Neuronal stem cell (in vitro differentiated cells): ENCODE measurements at places on chromosomes 2 and 18.
A peak's percentile ranks its signal among the peaks of the same experiment; 100 is the strongest.

DNA sequence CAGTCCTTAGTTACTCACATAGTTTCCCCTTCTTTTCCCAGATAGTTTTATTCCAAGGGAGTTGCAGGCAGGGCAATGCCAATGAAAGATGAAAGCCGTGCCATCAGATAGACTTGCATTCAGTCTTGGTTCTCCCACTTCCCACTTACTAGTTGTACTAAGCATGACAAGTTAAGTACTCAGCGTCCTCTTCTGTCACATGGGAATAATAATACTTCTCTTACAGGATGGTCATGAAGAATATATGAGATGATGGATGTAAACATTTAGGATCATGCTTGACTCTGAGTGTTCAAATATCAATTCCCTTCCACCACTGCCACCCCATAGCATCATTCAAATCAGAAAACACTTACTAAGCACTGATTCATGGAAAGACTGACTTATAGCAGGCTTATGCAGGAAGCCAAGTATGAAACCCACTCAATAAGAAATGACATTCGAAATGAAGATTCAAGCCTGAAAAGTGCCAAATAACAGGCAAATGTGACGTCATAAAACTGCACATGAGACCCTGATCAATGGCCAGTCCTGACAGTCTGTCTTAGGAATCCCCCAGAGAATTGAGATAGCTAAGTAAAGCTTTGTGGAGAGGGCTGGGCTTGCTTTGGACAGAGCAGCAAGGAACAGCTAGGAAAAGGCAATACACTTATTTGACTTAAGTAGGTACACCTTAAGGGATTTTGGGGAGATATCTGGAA lies 11.1 kb upstream of the EVA1A start:
- no peak for DNase-seq

DNA sequence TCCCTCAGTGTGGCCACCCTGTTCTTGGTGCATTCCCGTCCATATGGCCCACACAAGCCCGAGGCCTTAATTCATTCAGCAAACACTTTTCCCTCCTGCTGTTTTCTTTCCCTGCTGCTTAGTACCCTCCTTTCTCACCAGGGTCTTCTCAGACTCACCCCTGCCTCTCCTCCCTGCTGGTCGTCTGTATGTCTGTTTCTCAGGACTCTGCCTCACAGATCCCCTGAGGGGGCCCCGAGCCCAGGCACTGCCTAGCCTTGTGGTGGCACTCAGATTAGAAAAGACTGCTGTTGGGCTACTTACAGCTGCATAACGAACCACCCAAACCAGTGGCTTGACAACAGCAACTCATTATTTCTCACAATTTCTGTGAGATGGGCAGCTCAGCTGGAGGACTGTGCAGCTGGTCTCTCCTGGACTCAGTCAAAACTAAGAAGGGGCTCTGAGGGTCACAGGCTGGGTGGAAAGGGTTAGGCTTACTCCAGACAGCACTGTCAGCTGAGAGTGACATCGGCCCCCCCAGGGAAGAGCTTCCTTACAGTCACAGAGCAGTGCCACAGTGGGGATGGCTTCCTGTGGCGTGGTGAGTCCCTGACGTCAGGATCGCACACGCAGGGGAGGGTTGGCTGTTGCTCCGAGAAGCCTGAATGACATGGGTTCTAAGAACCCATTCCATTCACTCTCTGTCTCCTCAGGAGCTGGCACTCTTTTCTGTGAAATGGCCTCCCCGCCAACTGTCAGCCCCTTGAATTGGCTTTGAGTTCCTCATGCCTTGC lies 139.0 kb downstream of the UXS1 start:
- no peak for DNase-seq

DNA sequence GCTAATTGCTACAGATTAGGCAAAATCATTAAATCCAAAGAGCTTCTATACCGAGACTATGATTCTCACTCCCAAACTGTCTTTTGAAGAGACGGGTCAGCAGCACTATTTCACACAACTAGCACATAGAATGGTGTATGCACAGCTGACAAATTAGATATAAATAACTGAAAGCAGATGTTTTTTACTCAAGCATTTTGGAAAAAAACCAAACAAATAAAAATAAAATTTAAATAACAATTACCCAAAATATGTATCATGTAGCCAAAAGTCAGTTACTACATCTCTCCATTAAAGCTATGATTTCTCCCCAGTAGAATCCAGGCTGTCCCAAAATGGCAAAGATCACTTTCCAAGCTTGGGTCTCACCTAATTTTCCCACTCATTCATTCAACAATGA lies 107.9 kb downstream of the TMEM163 start:
- no peak for DNase-seq

DNA sequence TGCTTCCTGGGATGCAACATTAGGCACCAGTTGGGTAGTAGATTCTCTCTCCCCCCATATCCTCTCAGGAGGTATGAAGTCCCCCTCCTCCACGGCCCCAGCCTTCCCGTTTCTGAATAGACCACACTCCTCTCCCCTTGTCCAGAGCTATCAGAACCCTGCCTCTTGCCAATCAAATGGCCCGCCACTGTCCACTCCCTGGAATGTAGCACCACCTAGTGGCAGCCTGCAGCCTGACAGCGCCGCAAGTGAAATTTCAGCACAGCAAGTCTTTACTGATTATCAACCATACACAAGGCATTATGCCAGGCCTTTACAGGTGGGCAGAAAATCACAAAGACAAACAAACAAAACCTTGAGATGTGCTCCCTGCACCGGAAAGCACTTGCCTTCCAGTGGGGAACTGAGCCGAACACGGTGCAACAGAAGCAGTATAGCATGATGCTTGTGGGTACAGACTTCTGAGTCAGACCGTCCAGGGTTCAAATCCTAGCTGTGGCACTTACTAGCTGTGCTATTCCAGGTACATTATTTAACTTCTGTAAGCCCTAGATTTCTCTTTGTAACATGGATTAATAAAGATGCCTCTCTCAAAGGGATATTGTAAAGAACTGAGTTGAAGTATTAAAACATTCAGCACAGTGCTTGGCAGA lies 174.0 kb downstream of the SMAD2 start:
- DNase-seq: peak; percentile 63

DNA sequence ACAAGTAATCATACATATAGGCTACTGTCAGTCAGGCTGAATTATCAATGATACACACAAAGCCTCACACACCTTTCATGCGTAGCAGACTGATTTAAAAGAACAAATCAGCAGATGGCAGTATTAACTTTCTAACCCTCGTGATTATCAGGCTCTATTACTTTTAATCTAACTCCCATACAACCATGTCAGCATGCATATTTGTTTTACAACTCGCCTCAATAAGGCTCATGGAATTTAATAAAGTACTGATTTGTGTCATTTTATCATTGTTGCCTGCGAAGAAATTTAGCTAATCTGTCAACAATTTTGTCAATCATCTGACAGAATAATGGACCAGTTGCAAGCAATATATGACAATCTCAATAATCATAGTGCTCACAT lies 82.8 kb downstream of the SLC25A12 start:
- DNase-seq: no peak

DNA sequence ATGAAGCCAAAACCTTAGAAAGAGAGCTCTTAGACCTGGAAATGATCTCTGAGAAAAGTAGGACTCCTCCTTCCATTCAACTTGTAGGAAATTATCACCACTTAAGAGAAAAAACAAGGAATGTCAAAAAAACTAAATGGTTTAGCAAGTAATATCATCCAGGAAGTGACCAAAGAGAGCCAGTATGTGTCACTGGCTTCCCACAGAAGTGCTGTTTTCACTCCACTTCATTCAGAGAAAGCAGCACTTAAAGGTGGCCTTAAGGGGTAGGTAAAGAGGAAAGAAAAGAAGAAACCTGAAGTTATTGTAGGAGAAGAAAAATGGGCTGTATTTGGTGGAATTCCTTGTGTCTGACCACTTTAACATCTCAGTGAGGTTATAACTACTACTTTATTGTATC lies 414.4 kb upstream of the ETAA1 start:
- DNase-seq: no peak

GRCh38 chr2:44120428-44120827 lies 48.2 kb upstream of the PPM1B start:
- no peak for DNase-seq

- no peak for DNase-seq
These were observed 302.2 kb downstream of the GALNT13 start for GRCh38 chr2:154173919-154174318.

DNA sequence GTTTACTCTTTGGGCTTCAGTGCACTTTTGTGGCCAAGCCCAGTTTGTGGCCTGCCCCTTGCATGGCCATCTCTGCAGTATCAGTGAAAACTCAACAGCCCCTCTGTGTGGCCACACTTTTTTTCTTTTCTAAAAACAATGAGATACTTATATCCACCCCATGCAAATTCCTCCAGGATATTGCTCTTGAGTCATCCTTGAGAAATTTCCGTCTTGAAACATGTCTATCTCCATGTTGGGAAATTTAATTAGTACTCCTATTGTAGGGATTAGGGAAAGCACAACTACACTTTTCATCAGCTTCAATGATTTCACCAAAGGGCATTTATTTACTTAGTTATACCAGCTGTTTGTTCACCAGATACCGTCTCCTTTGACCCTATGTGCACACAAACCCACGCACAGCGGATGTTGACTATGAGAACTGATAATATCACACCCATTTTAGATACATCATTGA lies 993.1 kb downstream of the TSN start:
- DNase-seq: no peak

DNA sequence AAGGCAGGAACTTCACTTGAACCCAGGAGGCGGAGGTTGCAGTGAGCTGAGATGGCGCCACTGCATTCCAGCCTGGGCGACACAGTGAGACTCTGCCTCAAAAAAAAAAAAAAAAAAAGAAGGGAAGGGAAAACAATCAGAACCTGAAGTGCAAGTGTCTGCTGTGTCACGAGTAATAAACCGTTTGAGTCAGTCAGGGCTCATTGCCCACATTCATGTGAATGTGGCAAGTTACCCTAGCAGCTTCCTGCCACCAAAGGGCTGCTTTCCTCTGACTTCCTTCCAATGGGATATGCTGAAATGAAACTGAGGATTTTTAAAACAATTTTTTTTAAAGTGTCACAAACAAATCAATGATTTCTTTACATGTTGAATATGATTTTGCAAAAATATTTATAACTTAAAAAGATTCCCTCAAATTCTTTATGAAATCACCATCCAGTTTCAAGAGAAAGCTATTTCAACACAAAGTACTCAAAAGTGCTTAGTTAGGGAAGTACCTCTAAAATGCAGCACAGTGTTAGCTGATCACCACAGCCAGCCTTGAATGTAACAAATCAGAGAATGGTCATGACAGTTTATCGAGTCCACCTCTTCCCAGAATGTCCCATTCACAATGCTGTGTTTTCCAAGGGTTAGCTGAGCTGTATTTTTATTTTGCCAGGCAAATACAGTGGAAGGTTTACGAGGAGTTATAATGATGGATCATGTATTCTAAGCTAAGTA lies 36.4 kb downstream of the WDSUB1 start:
- DNase-seq: no peak

GRCh38 chr2:71555798-71556454 lies 102.6 kb downstream of the DYSF start:
- DNase-seq: no peak

- no peak for DNase-seq
These were observed 13.5 kb downstream of the RFX8 start for GRCh38 chr2:101461381-101461780.

- DNase-seq: no peak
These were observed 60.3 kb downstream of the RFTN2 start for GRCh38 chr2:197615016-197615652.

- no peak for DNase-seq
These were observed 112.5 kb downstream of the FAM210A start for GRCh38 chr18:13613591-13614501.

- no peak for DNase-seq
These were observed 43.1 kb upstream of the HDAC4 start for GRCh38 chr2:239443666-239444567.

DNA sequence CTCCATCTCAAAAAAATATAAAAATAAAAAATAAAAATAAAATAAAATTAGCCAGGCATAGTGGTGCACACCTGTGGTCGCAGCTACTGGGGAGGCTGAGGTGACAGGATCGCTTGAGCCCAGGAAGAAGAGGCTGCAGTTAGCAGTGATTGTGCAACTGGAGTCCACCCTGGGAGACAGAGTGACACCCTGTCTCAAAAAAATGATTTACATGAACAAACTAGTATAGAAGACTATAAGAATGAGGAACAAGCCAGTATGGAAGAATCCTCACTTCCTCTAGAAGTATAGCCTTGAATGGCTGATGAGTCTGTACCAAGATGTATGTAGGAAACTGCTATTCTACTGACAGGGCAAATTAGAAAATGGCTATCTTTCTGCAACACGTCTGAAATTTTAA lies 10.9 kb downstream of the YES1 start:
- DNase-seq: no peak

DNA sequence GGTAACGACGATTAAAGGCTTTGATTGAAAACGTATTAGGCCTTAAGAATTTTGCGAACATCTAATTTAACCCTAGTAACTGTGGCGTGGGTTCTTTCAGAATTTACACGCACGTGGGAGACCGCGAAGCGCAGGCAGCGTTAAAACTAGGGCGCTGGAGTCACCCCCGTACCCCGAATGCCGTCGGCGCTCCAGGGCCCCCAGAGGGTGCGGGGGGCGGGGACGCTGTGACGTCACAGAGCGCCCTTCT lies 673 bp upstream of the SMCHD1 start:
- DNase-seq: no peak

DNA sequence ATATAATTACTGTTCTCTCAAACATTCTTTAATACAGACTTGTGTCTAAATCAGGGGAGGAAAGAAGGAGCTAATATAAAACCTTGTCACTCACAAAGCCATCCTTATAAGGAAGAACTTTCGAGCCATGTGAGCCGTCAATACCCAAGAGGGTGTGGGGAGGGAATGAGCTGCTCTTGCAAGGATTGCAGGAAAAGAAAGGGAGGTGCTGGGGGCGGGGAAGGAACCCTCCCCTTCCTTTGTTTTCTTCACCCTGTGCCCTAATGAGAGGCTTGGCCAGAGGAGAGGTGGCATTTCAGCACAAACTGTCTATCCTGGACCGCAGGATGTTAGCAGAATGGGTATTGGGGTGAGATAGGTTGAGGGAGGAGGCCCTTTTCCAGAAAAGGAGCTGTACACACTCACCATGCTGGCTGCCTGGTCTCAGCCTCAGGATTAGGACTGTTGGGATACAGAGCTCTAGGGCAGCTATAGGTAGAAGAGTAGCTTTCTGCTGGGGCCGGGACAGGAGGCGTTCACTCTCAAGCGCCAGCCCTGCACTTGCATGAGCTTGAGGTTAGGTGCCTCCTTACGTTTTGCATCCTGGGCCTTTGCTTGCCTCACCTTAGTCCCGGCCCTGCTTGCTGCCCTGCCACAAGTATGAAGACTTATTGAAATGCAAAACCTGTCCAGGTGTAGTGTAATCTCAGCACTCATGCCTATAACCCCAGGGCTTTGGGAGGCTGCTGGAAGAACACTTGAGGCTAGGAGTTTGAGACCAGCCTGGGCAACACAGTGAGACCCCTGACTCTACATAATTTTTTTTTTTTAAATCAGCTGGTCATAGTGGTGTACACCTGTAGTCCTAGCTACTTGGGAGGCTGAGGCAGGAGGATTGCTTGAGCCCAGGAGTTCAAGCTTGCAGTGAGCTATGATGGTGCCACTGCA lies 190.5 kb downstream of the LOXHD1 start:
- peak; percentile 76 for DNase-seq
